Stimulated activated CD4-positive, alpha-beta T cell treated with anti-CD3 and anti-CD28 coated beads, Interleukin-4, amount 100 ng/mL, for 4 hours (primary cell): ENCODE measurements at places on chromosomes 12 and 14.

GRCh38 chr12:131018808-131019397 is 65.2 kb downstream of the ADGRD1 start:
- DNase-seq: no peak

DNA sequence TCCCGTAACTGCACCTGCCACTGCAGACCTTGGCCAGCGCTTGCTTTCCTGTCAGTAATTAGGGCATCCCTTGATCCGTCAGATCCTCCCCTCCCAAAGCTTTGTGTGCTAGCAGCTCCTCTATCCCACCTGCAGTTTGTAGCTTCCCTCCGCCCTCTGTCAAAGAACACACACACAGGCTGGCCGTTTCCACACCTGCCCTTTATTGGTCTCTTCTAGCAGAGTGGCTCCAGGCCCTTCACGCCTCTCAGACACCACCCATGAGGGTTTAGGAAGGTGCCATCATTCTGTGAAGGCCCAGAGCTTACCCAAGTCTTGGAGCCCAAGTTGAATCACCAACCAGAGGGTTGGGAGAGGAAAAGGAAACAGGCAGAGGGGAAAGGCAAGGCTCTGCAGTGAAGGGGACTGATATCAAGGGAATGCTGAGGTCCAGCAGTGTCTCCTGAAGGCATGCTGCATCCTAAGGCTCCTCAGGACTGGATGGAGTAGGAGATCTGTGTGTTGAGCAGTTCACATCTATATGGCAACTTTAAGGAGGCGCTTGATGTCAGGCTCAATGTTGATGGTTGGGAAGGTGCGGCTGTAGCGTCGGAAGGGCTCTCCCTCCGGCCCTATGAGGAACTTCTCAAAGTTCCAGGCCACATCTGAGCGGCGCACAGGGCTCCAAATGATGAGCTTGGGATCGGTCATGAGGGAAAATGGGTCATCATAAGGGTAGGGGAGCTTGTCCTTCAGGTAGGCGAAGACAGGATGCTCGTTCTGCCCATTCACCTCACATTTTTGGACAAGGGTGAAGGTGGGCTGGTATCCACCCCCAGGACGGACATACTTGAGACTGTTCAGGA is 3.4 kb downstream of the GPX2 start:
- DNase-seq: no peak

GRCh38 chr12:44876544-44877410 is 662 bp upstream of the NELL2 start:
- DNase-seq: peak; percentile 34

- no peak for DNase-seq
Measured at GRCh38 chr12:22477894-22478287, 66.5 kb downstream of the C2CD5 start.

DNA sequence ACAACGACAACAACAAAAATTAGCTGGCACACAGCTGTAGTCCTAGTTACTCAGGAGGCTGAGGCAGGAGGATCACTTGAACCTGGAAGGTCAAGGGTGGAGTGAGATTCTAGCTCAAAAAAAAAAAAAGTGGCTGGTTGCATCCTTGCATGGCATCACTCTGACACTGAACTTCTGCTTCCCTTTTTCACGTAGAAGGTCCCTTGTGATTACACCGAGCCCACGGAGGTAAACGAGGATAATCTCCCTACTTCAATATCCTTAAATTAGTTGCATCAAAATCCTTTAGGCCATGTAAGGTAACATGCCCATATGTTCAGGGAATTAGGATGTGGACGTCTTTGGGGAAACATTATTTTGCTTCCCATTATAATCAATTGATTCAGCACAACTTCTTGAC is 4.0 kb upstream of the PPP4R4 start:
- DNase-seq: no peak

- no peak for DNase-seq
Measured at GRCh38 chr12:111570084-111570961, 28.8 kb downstream of the ATXN2 start.

- no peak for DNase-seq
Measured at GRCh38 chr14:96167224-96168148, 37.2 kb upstream of the BDKRB2 start.

DNA sequence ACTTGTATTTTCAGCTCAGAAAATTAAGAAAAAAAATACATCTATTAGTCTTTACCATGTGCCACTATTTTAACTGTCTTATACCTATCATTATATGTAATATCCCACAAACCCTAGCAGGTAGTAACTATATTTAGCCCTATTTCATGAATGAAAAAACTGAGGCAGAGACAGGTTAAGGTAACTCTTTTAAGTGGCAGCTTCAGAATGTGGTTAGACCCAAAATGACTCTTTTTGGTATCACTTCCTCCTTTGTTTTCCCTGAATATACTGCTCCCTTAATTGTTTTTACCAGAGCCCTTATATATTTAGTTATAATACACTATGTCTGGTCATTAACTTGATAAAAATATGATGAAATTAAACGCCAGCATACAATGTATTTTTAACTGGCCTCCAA is 235.6 kb upstream of the RPL10L start:
- DNase-seq: no peak

GRCh38 chr12:108119126-108119973 is 9.7 kb upstream of the WSCD2 start:
- no peak for DNase-seq

DNA sequence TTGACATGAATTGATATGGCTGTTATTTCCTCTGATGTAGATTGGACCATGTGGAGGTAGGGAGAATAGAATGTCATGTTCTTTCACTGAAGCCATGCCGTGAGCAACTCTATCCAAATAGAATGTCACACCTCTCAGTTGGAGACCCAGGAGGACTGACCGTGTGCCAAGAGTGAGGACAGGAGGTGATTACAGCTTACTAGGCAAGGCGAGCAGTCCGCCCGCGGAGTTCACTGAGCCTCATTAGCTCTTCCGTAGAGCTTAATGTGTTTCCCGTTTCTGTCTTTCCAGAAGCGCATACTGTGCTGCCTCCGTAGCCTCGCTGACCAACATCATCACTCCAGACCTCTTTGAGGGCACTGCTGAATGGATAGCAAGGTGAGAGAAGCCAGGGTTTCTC is 45.6 kb downstream of the FNTB start:
- no peak for DNase-seq

- no peak for DNase-seq
Measured at GRCh38 chr14:28161040-28161439, 605.5 kb upstream of the FOXG1 start.

- DNase-seq: no peak
Measured at GRCh38 chr14:91732859-91733477, 1.1 kb upstream of the CATSPERB start.

DNA sequence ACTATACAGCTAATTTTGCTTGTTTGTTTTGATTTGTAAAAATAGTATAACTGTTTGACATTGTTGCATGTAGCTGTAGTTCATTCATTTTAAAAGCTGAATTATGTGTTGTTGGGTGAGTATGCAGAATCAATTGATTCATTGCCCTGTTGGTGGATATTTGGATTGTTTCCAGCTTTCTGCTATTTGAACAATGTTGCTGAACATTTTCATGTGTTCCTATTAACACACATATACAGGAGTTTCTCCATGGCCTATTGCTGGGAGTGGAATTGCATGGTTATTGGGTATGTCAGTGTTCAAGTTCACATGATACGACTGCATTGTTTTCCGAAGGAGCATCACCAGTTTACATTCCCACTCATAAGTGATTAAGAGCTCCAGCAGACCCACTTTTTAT is 75.3 kb downstream of the SRGAP1 start:
- DNase-seq: no peak

DNA sequence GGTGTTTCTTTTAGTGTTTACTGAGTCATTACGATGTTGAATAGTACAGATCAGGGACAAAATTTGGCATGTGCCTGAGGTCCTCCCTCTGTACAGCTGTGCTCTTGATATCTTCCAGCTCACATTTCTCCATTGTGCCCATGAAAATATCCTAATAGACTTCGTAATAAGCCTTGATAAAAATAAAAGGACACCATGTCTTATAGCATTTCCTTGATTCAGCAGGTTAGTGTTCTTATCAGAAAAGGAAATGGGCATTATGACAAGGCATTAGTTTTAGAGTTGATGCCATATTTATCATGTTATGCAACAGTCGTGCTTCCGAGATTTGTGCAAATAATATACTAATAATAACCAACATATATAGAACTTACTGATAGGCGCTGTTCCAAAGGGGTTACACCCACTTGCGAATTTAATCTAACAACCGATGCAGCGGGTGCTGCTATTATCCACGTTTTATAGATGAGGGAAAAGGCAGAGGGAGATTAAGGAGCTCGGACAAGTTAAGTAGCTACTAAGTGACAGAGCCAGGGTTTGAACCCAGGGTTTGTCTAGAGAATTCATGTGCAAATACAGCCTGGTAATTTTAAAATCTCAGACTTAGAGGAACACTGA is 15.1 kb upstream of the WNK1 start:
- no peak for DNase-seq

GRCh38 chr12:118166946-118167345 is 31.0 kb downstream of the PEBP1 start:
- DNase-seq: no peak

DNA sequence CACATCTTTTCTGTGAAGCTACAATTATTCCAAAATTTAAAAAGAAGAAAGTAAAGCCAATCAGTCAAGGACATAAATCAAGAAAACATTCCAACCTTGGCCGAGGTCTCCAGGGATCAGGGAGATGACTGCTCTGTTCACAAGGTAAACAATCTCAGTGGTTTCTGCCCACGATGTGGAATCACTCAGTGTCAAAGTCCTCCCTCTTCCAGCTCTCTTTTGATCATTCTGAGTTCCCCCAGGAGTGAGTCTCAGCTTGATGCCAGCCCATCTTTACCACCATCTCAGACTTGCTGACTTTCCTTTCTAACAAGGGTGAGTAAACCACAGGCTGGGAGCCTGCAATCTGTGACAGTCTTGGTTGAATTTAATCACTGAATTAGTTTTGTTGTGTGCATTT is 4.8 kb upstream of the SERPINA9 start:
- no peak for DNase-seq

DNA sequence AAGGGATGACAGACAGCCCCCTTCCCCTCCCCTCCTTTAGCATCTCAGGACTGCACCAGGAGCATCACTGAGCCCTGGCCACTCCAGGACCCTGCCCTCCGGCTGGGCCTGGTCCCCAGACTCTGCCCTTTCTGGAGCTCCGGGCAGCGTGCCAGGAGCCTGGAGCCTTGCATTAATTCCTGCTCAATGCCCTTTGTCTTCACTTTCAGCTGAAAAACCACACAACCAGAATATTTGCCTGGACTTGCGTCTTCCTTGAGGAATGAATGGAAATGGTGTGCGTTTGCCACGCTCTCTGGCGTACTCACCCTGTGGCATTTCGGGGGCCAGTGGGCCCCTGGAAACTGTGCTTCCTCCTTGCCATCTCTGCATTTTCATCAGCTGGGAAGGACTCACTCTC is 8.5 kb upstream of the RFLNA start:
- no peak for DNase-seq

GRCh38 chr14:56490379-56490778 is 89.2 kb upstream of the TMEM260 start:
- no peak for DNase-seq
